H4 (cell line): ENCODE measurements at places on chromosomes 5 and 9. TPM values are rescaled to one million over a fixed set of nuclear protein-coding genes. Genes with fewer than 3 reads are reported as not detected.
A peak's percentile ranks its signal among the peaks of the same experiment; 100 is the strongest.

DNA sequence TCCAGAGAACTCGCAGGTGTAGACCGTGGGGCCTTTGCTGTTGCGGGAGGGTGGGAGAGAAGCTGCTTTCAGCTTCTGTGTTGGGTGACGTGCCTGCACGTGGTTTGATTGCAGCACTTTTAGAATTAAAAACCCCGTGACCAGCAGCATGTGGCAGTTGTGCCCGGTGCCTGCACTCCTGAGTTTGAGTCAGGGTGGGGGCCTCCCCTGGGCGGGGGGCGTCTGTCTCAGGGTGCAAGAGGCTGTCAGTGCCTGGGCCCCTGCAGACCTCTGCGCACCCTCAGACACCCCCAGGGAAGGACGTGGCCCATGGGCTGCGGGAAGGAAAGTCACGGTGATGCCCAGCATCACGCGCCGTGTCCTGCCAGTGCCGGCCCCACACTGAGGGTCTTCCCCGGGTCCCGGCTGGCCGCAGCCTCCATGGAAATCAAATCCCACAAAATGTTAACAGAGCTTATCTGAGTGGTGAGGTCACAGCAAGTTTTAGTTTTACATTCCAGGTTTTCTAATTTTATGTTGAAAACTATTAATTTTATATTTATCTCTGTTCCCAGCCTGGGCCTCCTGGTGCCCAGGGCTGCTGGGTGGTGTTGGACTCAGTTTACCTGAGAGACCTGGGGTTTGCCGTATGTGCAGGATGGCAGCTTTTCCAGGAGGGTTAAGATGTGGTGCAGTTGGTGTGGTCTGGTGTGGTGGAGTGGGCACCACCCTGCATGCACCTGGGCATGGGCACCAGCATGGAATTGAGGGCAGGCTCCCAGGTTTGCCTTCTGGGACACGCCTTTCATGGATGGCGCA, 33.3 kb downstream of the AHRR start:
- DNase-seq: no peak

DNA sequence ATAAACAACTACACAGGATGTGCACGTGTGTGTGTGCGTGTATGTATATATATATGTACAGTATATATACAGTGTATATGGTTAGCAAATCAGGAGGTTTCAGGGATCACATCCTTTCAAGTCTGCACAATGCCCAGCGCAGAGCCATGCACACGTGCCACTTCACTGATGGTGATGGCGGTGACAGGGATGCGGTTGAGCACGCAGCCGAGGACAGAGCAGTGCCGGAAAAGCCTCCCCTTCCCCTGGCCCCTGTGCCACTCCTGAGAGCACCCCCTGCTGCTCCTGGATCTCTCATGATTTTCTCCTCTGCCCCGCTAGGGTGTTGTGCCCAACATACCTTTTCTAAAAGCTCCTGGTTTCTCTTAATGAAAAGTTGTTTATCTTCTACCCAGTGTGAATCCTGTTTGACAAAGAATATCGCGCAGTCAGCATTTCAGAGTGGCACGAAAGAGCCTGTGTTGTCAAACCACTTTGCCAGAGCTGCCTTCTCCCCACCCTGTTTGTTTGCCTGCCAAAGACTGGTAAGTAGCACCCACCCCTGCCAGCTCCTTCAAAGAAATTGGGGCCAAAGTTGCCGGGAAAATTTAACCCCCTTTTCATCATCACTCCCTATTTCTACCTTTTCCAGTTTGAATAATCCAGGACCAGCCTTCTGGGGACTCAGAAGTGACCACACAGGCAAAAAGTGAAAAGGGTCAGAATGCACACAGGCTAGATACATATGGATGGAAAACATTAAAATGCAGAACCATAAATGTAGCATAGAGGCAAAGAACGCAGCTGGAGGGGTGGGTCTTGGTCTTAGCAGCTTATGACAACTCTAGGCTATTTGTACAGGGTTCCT, 126.2 kb upstream of the DPYSL3 start:
- DNase-seq: no peak

GRCh38 chr5:121668635-121669034, 183.0 kb upstream of the FTMT start:
- DNase-seq: peak; percentile 72

GRCh38 chr5:53962306-53962705, 348.1 kb downstream of the ARL15 start:
- no peak for DNase-seq

SLC6A18 gene
- not detected in 2 replicates for total RNA-seq

PLAC8L1 gene
- total RNA-seq: not detected in 2 replicates

HEMGN gene
- not detected in 2 replicates for total RNA-seq

DNA sequence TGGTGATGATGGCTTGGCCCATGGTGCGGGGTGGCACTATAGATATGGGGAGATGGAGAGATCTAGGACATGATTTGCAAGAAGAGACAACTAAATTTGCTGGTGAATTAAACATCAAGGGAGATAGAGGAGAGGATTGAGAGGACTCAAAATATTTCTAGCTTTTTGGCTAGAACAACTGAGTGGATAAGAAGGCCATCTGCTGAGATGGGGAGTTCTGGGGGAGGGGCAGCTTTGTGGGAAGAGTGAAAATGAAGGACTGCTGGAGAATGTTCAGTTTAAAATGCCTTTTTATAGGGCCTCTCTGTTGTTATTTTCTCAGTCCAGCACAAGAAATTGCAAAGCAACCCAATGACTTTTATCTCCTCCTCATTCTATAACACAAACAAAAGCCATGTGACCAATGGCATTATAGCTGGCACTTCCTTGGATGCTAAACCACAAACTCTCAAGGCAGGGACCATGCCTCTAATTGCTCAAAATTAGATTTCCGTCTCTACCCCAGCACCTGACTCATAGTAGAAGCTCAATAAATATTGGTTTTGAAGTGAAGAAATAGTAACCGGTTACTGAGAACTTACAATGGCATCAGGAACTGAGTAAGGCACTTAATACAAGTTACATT, 29.8 kb downstream of the JAKMIP2 start:
- DNase-seq: peak; percentile 74

- DNase-seq: peak; percentile 48
These were observed 92.2 kb upstream of the CKMT2 start for GRCh38 chr5:81140943-81141342.

- no peak for DNase-seq
These were observed 212.5 kb downstream of the TMC1 start for GRCh38 chr9:72733895-72734294.

DNA sequence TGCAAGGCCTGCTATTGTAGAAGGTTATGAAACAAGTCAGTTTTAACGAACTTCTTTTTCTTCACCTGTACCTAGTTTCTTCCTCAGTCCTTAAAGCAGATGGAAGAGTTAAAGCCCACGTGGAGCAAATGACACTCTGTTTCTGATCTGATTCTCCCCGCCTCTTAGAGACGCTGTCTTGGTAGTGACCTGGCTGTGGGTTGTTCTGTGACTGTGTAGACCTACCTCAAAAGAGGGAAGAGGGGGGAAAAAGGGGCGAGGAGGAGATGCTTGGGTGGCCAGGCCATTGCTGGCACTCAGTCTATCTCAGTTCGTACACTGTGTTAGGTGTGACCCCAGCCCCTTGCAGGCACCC, 610 bp downstream of the GFRA3 start:
- DNase-seq: no peak

GRCh38 chr9:88923653-88924288, 67.5 kb upstream of the S1PR3 start:
- peak; percentile 42 for DNase-seq

DNA sequence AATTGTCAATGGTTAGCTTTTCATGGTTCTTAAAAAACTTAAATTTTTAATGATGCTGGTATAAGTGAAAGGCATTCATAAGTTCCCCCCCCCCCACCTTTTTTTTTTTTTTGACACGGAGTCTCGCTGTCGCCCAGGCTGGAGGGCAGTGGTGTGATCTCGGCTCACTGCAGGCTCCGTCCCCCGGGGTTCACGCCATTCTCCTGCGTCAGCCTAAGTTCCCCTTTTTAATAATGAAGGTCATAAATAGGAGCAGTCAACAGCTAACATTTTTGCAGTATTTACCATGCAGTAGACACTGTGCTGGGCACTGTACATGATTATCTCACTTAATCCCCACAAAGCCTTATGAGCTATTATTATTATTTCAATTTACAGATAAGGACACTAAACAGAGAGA, 556.3 kb downstream of the PDE4D start:
- no peak for DNase-seq

LRRC19 gene
- total RNA-seq: not detected in 2 replicates

GRCh38 chr9:127679506-127679905, 27.3 kb upstream of the CFAP157 start:
- no peak for DNase-seq

GRXCR2 gene
- total RNA-seq: not detected in 2 replicates

GRCh38 chr5:159819591-159820411, 96.5 kb upstream of the ADRA1B start:
- DNase-seq: no peak

SEMA6A gene
- 1.5 and 5.0 TPM in 2 replicates for total RNA-seq

PCA3 gene
- total RNA-seq: not detected in 2 replicates

LCN9 gene
- not detected in 2 replicates for total RNA-seq

SVEP1 gene
- total RNA-seq: 0.16 and 0.41 TPM in 2 replicates

GRCh38 chr5:151630088-151630487, 39.0 kb upstream of the FAT2 start:
- DNase-seq: no peak

- DNase-seq: no peak
These were observed 332.8 kb downstream of the NSG2 start for GRCh38 chr5:174378121-174378874.

GRCh38 chr9:114221706-114222465, 66.5 kb downstream of the COL27A1 start:
- no peak for DNase-seq

- DNase-seq: no peak
These were observed 56.8 kb downstream of the PTPDC1 start for GRCh38 chr9:94140791-94141790.

DNA sequence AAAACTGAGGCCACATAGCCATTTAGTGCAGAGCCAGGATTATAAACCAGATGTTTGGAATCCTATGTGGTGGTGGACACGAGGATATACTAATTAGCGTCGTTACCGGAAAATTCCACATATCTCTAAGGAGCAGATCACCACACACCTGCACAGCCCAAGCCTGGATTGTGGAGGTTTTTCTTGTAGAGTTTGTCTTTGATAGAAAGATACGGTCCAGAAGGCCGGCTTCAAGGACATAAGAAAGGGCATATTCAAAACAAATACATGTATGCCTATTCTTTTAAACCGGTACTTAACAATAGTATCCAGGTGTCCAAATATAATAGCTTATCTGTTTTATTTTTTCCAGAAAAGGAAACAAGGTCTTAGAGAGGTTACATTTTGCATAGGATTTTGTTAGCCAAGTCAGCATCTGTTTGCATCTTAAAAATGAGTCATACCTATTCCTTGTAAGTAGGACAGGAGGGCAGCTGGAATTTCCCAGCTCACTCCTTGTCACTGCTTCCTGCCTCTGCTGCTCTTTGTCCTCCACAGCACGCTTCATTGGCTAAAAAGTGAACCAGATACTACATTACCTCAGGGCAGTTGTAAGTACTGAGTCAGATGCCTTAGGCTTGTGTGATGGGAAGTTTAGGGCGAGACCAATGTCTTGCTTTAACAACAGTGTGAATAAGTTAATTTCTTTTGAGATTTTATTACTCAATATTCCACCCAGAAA, 3.6 kb downstream of the TMC1 start:
- DNase-seq: peak; percentile 98

DNA sequence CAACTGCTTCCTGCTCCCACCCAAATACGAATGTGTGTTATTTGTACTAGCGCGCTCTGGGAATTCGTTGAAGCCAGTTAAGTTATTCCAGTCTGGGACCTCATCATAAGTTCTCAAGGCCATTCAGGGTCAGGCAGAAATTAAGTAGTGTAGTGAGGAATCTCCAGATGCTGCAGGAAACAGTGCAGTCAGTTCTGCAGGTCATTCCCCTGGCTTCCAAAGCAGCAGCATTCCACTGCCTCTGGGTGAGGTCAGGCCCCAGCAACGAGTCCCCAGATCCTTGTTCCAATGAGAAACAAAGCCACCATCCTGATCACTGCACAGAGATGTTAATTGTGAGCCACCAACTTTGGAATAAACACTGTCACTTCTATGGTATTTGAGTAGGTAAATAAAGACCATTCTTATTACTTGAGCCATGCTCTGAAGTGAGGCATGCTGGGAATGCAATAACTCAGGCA, 33.1 kb downstream of the SVEP1 start:
- DNase-seq: no peak

- no peak for DNase-seq
These were observed 4.9 kb downstream of the FBXO38 start for GRCh38 chr5:148388696-148389095.

- no peak for DNase-seq
These were observed 460.5 kb downstream of the MAN2A1 start for GRCh38 chr5:110150199-110150598.

- DNase-seq: no peak
These were observed 33.3 kb downstream of the MAST4 start for GRCh38 chr5:66629446-66629845.

DNA sequence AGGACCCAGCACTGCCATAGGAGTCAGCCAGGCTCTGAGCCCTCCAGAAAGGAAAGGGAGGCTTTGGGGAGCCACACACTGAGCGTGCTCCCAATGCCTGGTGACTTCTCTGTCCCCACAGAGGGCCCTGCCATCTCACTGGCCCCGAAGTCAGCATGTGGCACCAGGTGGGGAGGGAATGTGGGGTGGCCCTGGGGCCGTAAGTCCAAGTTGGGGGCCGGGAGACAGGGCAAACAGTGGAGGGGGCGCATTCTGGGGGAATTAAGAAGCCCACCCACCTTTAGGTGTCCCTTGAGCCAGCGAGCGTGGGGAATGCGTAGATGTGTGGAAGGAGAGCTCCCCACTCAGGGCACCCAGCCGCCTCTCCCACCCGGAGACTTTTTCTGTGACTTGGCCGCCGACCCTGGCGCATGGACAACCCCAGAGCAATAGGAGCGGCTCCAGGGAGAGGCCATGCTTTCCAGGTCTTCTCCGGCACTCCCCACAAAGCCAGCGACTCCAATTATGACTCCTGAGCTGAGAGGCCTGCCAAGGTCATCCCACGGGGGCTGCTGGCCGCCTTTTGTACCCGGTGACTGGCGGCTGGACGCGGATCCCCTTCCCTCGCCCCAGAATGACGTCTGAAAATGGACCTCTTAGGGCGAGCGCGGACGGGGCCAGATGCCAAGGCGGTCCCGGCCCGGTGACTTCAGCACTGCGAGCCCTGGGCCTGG, 9.8 kb downstream of the IRX1 start:
- no peak for DNase-seq

GRCh38 chr5:111668477-111669414, 88.2 kb downstream of the NREP start:
- DNase-seq: no peak

GRCh38 chr5:41695920-41696582, 174.2 kb downstream of the OXCT1 start:
- DNase-seq: no peak

DNA sequence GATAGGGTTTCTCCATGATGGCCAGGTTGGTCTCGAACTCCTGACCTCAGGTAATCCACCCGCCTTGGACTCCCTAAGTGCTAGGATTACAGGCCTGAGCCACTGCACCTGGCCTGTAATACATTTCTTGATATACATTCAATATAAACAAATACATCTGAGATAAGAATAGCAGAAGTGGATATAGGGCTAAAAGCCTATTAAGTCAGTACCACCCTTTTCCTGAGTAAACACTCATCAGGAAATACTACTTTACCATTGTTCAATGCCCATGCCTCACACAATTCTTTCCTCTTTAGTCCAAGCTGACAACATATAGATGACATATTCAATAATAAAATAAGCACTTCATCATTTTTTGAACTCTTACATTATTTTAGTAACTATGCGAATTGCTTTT, 64.8 kb downstream of the MRPS27 start:
- DNase-seq: no peak
